ENCODE measurements at places on chromosomes 6 and 20.
A peak's percentile ranks its signal among the peaks of the same experiment; 100 is the strongest.

GRCh38 chr6:11552442-11552841, 14.9 kb downstream of the TMEM170B start:
- no peak for DNase-seq

DNA sequence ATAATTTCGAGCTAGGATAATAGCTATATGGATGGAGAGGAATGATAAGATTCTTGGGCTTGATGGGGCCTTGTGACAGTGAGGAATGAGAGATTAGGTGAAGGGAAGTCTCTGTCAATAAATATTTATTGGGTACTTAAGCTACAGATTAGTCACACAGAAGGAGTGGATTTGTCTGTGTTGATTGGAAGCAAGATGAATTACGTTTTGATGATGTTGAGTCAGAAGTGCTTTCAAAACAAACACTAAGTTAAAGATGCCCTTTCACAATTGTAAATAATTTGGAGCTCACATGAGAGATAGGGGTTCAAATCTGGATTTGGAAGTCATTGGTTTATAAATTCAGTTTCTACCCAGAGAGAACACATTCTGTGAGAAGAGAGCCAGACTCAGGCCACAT, 834.2 kb downstream of the KIF16B start:
- no peak for DNase-seq

- DNase-seq, result no peak
These were observed 306.6 kb downstream of the EPM2A start for GRCh38 chr6:145428706-145429105.

DNA sequence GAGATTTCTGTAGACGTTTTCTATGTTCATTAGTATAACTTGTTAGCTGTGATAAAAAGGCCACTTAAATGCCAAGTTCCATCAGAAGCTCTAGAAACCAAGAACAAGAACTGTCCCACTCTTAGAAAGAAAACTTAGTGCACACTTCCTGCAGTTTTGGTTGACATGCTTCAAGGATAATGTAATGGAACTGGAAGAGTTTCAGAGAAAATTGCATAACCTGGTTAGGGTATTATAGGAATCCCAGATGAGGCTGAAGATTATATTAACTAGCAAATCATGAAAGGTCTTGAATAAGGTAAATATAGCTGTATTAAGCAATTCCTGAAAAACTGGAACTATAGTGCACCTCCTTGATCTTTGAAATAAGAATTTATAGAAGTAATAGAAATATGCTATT, 1.8 kb upstream of the PHACTR2 start:
- DNase-seq, result no peak

GRCh38 chr6:26064619-26065257, 22.5 kb upstream of the HFE start:
- DNase-seq, result no peak

- no peak for DNase-seq
These were observed at the start of gene NOL4L for GRCh38 chr20:32585011-32585585. Gene NOL4L (minus strand): TSS chr20:32585333. CDS start chr20:32584890, 443 bp downstream.

GRCh38 chr6:82329766-82330165, 33.9 kb upstream of the TPBG start:
- no peak for DNase-seq

GRCh38 chr6:52640170-52640569, 30.7 kb upstream of the TMEM14A start:
- no peak for DNase-seq

DNA sequence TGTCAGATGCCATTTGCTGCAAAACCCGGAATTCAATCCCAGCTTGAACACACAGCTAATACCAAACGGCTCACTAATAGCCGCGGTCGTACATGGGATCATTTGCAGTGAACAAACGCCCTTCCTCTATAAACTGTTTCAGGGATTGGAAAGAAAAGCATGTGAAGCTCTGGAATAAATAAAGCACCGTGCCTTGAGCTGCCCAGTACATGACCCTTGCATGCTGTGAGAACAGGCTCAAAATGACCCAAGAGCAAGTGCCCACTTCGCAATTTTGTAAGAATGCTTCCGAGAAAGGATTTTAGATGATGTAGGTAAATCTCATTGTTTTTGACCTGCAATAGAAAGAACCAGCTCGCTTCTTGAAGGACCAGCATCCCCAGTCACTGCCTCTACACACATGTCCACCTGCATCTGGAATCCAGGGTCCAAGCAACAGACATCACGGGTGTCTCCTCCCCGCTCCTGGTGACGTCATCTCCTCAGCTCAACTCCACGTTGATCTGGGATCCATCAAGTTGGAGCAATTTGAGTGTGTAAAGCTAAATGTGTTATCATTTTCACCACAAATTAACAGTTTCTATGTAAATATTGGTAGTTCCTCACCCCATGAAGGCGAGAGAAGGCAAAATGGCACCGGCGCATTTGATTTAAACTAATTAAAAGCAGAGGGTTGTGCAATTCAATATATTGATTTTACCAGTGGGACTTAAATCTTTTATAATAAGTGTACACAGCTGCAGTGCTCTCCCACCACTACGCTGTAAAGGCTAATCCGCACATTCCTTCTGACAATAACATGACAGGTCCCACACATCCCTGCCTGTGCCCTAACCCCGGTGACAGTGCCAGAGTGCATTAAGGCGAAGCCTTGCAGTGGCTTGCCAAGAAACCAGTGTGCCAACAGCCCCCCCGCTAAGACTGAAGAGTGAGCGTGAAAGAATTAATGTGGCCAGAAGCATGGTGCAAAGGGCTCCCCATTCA, 6.2 kb downstream of the BMP7 start:
- DNase-seq, result no peak

DNA sequence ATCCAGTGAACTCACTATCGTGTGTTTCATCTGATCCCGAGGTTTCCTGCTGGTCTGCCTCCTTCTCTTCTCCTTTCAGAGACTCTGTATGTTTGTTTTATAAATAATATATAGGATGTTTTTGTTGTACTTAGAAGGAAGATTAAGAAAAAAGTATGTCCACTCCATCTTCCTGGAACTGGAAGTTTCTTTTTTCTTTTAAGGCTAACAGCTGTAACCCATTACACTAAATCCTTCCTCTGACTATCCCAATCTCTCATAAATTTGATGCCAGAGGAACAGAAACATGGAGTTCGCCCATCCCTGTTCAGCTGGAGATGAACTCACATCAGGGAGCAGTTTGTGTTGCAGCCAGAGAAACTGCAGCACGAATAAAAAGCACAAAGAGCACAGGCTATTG, 20.7 kb downstream of the RIPK1 start:
- DNase-seq, result no peak

DNA sequence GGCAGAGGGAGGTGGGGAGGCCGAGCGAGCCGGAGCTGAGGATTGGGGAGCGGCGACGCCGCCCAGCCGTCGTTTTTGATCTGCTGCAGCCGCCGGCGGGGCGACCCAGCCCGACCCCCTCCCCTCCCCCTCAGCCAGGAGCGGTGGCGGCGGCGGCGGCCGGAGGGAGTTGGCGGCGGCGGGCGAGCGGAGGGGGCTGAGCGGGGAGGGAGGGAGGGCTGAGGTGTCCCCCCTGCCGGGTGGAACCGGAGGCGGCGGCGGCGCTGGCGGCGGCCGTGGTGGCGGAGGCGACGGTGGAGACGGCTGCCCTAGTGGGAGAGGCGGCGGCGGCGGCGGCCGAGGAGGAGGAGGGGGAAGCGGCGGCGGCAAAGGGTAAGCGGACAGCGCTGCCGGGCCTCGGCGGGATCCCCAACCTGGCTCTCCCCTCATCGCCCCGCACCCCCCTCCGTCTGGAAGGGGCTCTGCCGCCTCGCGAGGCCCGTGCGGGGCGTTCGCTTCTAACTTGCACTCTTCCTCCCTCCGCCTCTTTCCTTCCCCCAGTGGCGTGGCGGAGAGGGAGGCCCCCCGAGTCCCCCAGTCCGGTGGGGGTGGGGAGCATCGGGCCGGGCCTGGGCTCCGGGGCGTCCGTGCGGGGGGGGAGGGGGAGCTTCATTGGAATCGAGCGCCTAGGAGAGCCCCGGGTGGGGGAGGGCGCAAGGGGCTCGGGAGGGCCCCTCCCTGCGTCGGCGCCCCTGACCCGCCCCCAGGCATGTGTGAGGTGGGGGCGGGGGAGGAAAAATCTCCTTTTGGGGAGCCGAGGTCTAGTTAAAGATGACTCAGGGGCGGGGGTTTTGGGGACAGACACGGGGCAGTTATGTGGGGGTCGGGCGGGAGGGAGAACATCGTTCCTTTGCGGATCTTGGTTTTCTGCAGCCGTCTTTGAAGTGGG, at the start of gene TAB2:
Gene TAB2 (plus strand): TSS at position 69 of the 928 bp plus-strand sequence. CDS start 52,286 bp downstream, outside the sequence.
- DNase-seq, result peak; percentile 53

DNA sequence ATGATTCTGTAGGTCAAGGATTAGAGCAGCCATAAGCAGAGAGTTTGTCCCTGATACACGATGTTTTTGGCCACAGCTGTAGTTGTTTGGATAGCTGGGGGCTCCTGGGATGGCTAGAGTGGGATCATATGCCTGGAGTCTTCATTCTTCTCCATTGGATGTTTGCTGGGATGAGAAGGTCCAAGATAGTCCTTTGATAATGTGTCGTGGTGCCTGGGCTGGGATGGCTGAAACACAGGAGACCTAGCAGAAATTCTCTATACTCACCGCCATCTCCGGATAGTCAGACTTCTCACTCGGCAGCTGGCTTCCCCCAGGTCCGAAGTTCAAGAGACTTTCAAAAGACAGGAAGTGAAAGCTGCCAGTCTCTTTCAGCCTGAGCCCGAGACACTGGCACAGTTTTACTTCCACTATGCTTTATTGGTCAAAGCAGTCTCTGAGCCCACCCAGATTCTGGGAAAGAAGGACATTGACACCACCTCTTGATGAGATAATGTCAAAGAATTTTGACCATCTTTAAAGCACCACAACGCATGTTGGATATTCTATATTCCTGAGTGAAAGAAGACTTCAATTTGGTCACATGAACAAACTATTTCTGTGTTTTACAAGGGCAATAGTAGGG, 16.0 kb downstream of the MARCKS start:
- no peak for DNase-seq

- no peak for DNase-seq
These were observed 12.9 kb downstream of the OR2J2 start for GRCh38 chr6:29183594-29183993.

- DNase-seq, result no peak
These were observed 623.4 kb downstream of the CDH26 start for GRCh38 chr20:60581606-60582115.

GRCh38 chr6:157235600-157236039, 87.7 kb downstream of the TMEM242 start:
- peak; percentile 6 for DNase-seq

GRCh38 chr6:170464524-170464979, 88.6 kb downstream of the PSMB1 start:
- no peak for DNase-seq

DNA sequence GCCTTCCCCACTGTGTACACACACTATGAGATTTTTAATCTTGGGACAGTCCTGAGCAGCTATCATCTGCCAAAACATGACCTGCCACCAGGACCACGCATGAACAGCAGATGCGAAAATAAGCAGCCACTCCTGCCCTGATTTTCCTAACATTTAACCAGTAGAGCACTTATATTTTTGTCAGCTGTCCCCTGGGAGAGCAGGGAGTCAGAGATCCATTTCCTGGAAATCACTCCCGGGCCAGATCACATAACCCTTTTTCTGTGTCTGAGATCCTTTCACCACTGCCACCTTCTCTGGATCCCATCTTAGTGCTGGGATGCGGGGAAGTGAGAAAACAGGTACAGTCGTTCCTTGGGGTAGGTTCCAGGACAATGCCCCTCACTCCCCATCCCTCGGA, 5.7 kb downstream of the SDCBP2 start:
- DNase-seq, result no peak

- DNase-seq, result no peak
These were observed 65.9 kb downstream of the PPP1R14C start for GRCh38 chr6:150208611-150209352.

GRCh38 chr6:144712541-144712940, 427.4 kb downstream of the UTRN start:
- DNase-seq, result no peak

DNA sequence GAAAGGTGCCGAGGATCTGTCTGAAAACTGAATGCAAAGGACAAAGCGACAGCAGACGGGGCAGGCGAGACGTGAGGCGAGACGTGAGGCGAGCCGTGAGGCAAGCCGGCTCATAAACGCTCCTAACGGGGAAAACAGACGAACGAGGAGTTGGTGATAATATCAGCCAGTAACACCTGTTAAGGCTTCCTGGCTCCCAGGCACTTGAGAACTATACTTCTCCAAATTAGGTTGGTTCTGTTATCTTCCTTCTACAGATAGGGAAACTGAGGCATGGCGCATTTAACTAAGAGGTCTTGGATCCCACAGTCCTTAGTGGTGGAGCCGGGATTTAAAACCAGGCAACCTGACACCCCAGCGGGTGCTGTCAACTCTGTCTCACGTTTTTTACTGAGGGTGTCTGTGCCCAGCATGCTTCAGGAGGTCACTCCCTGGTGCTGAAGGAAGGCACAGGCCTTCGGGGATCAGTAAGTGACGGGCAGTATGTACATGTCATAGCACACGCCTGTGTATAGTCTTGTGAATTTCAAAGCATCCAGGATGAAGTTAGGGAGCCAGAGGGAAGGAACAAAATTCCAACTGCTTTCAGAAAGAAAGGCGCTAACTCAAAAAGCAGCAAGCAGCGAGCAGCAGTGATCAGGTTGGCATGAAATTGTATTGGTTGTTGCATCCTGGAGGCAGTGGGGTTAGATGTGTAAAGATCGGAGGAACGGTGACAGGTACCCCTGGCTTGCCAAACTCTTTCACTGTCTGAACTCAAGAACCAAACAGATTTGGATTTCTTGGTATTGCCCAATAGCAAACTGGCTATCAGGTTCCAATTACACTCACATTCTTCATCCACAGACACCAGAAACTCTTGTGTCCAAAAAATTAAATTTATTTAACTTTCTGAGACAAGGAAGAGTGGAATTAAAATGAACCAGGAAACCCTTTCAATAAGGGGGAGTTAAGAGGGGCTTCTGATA, 318.7 kb downstream of the THBS2 start:
- no peak for DNase-seq

DNA sequence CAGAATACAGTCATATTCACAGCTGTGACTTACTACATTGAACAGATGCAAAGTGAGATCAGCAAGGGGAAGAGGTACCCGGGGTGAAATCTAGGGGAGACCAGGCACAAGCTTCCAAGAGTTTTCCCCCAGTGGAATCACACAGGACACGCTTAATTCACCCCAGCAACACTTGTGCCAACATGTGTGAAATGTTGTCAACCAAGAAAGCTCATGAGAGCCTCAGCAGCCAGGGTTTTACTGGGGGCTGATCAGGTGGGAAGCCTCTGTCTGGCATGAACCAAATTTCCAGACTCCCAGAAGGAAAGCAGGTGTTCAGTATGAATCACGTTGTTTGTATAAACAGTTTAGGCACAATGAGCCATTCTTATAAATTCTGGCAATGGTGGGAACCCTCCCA, 6.9 kb upstream of the RTF2 start:
- no peak for DNase-seq

GRCh38 chr20:21090721-21091120, 15.4 kb downstream of the LINC00237 start:
- DNase-seq, result no peak

DNA sequence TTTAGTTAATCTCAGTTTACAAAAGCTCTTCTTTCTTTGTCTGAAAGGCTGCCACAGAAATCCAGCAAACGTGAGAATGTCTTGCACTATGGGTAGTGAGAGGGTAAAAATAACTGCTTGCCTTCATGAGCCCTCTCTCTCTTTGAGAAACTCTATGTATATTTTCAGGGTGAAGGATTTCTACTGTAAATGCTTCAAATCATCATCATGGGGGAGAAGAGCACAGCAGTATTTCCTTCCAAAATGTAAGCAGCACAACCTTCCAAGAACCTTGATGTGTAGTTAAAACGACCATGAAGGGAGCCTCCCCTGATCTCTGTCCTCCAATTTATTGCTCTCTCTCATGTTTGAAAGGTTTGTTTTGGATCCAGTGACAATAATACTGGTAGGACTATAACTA, 141.3 kb upstream of the CENPW start:
- no peak for DNase-seq

All from stimulated activated CD8-positive, alpha-beta memory T cell treated with anti-CD3 and anti-CD28 coated beads, Interleukin-15, amount 100 ng/mL, for 1 hour (primary cell).